D341Med (cell line): ENCODE measurements at places on chromosomes 2 and 18.

GRCh38 chr2:238996331-238997136, 148.6 kb downstream of the TWIST2 start:
- no peak for DNase-seq

DNA sequence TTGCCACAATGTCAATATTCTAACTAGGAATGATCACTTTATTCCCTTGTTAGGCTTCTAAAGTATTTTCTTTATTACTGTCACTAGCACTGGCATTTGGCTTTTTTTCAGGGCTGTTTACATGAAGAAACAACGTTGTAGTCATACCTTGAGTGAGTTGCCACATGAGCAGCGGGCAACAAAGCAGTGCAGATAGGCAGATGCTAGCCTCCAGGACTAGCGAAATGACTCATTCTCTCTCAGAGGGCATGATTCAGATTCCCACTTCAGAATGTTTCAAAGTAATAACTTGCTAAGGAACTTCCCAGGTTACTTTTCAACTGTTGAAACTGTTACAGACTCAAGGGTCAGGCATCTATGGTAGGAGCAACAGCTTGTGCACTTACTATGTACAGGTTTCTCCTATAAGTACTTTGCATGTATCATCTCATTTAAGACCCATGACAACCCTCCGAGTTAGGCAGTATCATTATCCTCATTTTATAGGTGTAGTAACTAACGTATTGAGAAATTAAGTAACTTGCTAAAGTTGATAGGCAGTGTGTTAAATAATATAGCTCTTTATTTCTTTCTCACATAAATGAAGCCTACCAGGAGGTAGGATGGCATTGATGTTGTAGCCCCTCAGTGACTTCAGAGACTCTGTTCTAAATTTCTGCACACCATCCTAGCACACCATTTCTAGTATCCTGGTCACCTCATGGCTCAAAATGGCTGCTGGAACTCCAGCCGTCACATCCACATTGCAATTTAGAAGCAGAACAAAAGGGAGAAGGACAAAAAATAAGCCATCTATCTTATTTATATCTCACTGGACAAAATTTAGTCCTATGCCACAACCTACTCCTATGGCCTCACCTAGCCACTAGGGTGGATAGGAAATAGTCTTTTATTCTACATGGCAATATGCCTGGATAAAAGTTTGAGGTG, 83.3 kb downstream of the ICOS start:
- no peak for DNase-seq

DNA sequence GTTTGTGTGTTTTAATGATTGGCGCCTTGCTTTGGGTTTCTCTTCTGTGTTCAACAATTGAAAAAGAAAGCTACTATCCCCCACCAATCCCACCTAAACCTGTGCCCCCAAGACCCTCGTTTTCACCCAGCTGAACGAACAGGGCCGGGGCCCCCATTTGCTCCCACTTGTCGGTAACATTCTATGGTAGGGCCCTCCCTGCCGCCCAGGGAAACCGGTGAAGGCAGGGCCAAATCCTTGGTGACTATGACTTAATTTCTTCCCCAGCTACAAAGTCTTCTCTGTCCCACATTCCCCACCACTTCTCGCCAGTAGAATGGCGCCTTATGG, 598 bp upstream of the SNRNP200 start:
- DNase-seq: no peak

- no peak for DNase-seq
Measured at GRCh38 chr18:32910694-32911296, 138.0 kb upstream of the KLHL14 start.
